T follicular helper cell (primary cell): ENCODE measurements at places on chromosomes 5 and 9.

- no peak for DNase-seq
Observed at GRCh38 chr5:172412724-172413286, 41.5 kb downstream of the SH3PXD2B start.

- DNase-seq = no peak
Observed at GRCh38 chr5:32021771-32022170, 152.3 kb downstream of the GOLPH3 start.

DNA sequence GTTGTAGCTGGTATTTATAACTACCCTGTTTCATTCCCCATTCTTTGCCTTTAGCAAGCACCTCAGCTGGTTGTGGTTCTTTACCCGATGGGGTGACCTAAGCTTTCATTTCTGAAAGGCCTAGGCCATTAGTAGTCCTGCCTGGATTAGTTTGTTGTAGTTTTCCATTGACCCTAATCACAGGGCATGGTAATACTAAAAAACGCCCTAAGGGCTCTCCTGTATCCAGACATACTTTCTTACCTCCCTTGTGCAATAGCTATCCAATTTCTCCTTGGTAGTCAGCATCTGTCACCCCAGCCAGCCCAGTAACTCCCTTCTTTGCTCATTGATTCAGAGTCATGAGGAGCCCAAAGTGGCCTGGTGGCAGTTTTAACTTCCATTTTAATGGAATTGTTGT, 24.0 kb downstream of the TMOD1 start:
- no peak for DNase-seq

DNA sequence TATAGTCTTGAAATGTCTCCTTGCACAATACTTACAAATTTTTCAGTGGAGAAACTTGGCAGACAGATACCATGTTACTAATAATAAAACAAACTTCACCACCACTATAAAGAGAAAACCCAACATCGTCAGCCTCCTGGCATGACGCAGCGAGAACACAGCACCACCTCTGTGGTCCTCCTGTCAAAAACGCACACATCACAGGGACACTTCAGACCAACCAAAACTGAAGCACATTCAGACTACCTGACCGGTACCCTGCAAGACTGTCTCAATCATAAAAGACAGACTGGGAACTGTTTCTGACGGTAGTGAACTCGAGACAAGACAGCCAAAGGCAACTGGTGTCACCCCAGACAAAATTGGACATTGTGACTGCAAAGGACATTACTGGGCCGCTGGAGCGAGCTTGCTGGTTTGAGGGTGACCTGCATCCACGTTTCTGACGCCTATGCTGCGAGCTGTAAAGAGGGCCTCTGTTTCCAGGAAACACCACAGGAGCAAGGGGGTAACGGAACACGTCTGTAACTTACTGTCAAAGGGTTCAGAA, 34.4 kb downstream of the NSUN2 start:
- DNase-seq = no peak

DNA sequence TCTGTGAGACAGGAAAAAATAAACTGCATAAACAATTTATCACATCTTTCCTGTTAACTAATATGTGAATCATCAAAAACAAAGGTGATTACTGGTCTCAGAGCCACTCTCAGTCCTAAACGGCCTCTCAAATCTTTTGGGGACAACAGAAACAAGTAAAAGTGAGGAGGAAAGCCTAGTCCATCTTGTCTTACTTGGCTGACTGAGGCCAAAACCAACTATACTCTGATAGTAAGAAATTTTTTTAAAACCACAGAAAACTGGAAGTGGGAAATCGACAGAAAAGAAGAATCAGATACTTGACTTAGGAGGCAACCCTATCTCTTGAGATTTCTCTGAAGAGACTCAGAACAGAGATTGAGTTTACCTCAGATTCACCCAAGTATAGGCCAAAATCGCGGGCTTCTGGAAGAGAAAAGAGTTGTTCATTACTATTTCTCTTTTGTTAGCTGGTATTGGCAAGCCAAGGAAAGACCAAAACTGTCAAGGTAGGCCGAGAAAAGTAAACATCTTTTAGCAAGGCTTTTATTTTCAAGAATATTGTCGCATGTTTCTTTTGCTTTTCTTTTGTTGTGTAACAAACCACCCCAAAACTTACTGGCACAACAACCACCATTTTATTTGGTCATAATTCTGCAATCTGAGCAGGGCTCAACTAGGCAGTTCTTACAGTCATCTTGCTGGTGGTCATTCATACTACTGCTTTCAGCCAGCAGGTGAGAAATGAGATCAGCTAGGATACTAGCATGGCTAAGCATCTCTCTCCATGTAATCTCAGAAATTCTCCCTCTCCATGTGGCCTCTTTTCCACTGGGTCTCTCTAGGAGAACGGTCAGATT, 46.1 kb downstream of the RFX3 start:
- DNase-seq = no peak
